Foreskin keratinocyte (primary cell): ENCODE measurements at places on chromosomes 6 and 20. TPM values are rescaled to one million over a fixed set of nuclear protein-coding genes. Genes with fewer than 3 reads are reported as not detected.

The BICRAL gene
- total RNA-seq = 4.7 and 4.9 TPM in 2 replicates

The RGS17 gene
- total RNA-seq = 0.24 and 0.32 TPM in 2 replicates

The OPRL1 gene
- total RNA-seq = 0.10 and 0.14 TPM in 2 replicates

The TFAP2A gene
- 35.2 and 37.0 TPM in 2 replicates for total RNA-seq

The FKBP1C gene
- total RNA-seq = 0.46 and 3.1 TPM in 2 replicates

The COL9A1 gene
- not detected in 2 replicates for total RNA-seq
